ENCODE measurements at places on chromosomes 11 and 22.

GRCh38 chr11:10639350-10639749 is 54.2 kb downstream of the IRAG1 start:
- H3K4me1 ChIP-seq, result peaks cover 1% of the 10 kb centered on the region
- DNase-seq, result no peak
- H3K27ac ChIP-seq, result no peak overlapping the region

DNA sequence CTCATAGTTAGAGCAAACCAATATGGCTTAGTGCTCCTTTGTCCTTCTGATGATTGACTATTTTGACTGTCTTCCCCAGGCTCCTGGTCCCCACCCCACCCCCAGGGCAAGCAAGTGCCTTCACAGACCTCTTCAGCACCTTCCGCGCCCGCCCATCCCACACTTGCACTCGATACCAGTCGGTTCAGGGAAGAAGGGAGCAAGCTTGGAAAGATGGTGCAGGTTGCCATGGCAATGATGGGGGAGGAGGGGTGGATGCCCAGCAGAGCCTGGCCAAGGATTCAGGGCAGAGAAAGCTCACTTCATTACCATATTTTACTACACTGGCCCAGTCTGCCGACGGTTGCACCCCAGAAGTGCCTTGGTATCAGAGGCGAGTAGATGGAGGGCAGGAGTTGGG is 2.2 kb downstream of the TMEM132A start:
- no peak for DNase-seq
- H3K4me1 ChIP-seq, result peaks cover 8% of the 10 kb centered on the region
- no peaks in the 10 kb centered on the region for H3K27me3 ChIP-seq
- H3K4me3 ChIP-seq, result no peak overlapping the region
- H3K36me3 ChIP-seq, result no peaks in the 10 kb centered on the region

GRCh38 chr11:11788063-11788710 is 53.6 kb upstream of the USP47 start:
- H3K27ac ChIP-seq, result no peak overlapping the region
- H3K36me3 ChIP-seq, result no peaks in the 10 kb centered on the region
- no peak for DNase-seq
- H3K27me3 ChIP-seq, result no peaks in the 10 kb centered on the region
- no peaks in the 10 kb centered on the region for H3K4me1 ChIP-seq

DNA sequence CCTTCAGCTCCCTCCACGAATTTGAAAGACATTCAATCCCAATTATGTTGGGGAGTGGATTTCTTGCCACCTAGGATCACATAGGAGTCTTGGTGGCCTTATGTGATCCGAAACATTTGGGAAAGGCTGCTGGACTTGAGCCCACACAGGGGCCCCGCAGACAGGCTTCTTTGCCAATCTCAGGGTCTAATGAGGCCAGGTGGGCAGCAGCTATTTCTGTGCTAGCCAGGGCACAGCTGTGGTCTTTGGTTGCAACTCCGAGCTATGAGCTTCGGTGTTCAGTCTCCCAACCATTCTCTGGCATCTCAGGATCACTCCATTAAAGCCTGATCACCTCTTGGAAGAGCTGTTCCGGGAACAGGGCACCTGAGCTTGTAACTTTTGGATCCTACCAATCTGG is 84.4 kb downstream of the TP53I11 start:
- H3K27ac ChIP-seq, result no peak overlapping the region
- H3K4me1 ChIP-seq, result peaks cover 7% of the 10 kb centered on the region
- H3K27me3 ChIP-seq, result no peaks in the 10 kb centered on the region
- H3K36me3 ChIP-seq, result no peaks in the 10 kb centered on the region
- DNase-seq, result no peak

- no peak overlapping the region for H3K4me3 ChIP-seq
- H3K27me3 ChIP-seq, result no peaks in the 10 kb centered on the region
- no peaks in the 10 kb centered on the region for H3K36me3 ChIP-seq
These were observed 10.2 kb downstream of the SCGB1A1 start for GRCh38 chr11:62428871-62429560.

DNA sequence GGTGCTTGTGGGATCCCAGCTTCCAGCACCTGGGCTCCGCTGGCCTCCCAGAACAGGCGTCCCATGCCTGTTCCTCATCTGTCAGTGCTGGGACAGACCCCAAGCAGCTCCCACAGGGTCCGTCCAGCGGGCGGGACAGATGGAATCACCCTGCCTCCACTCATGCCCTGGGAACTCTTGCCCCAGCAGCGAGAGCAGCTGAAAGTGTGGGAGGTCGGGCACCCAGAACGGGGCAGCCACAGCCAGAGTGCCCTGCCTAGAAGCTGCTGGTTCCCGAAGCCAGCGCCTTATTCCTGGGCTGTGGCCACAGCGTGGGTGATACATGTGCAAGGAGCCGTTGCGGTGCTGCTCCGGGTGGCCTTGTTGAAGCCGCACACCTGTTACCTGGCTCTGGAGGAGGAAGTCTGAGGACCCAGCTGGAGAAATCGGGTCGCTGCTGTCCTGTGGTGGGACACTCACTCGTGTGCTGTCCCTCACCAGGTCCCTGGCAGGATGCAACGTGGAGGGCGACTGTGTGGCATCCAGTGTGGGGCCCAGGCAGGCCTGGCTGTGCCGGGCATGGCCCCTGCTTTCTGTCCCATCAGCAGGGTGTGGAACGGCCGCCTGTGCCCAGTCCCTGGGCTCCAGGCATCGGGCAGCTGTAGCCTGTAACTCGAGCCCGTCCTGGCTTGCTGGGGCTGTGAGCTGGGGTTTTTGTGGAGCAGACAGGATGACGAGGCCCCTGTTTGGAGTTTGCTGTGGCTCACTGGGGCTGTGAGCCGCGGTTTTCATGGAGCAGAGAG is 16.2 kb downstream of the GRAMD4 start:
- no peaks in the 10 kb centered on the region for H3K36me3 ChIP-seq
- no peaks in the 10 kb centered on the region for H3K4me1 ChIP-seq
- no peak overlapping the region for H3K4me3 ChIP-seq
- no peak for DNase-seq

- H3K4me1 ChIP-seq, result no peaks in the 10 kb centered on the region
- no peak overlapping the region for H3K4me3 ChIP-seq
- no peak overlapping the region for H3K27ac ChIP-seq
- no peaks in the 10 kb centered on the region for H3K36me3 ChIP-seq
These were observed 8.8 kb downstream of the MISFA start for GRCh38 chr11:18608376-18608775.

DNA sequence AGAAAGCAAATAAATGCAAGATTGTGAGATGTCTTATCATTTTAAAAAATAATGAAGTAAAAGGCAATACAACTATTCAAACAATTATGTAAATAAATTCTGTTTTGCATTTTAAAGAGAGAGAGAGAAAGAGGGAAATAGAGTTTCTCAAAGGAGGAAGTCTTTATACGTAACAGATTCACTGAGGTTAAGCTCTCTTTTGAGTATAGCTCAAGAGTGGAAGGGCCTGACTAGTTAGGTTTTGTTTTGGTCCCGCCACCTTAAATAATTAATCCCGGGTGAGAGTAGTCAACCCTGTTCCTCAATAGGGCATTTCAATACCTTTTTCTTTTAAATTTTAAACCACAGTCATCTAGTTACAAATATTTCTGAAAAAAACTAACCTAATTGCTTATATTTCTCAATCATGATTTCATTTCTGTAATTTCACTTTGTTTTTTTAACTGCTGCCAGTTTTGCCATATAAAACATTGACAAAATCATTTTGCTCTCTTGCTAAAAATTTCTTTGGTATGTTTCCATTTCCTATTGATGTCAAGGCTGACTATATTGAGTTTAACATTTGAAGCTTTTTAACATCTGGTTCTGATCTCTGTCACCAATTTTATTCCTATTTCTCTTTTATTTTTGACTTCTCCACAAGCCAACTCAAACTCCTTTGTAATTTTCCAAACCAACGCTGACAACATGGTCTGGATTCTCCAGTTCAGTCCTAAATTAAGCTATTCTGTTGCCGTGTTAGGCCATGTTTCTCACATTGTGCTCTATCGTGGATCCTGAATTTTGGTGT is 10.3 kb downstream of the OR10D3 start:
- H3K27me3 ChIP-seq, result no peaks in the 10 kb centered on the region
- no peaks in the 10 kb centered on the region for H3K36me3 ChIP-seq
- no peak for DNase-seq
- no peaks in the 10 kb centered on the region for H3K4me1 ChIP-seq
- no peak overlapping the region for H3K4me3 ChIP-seq

DNA sequence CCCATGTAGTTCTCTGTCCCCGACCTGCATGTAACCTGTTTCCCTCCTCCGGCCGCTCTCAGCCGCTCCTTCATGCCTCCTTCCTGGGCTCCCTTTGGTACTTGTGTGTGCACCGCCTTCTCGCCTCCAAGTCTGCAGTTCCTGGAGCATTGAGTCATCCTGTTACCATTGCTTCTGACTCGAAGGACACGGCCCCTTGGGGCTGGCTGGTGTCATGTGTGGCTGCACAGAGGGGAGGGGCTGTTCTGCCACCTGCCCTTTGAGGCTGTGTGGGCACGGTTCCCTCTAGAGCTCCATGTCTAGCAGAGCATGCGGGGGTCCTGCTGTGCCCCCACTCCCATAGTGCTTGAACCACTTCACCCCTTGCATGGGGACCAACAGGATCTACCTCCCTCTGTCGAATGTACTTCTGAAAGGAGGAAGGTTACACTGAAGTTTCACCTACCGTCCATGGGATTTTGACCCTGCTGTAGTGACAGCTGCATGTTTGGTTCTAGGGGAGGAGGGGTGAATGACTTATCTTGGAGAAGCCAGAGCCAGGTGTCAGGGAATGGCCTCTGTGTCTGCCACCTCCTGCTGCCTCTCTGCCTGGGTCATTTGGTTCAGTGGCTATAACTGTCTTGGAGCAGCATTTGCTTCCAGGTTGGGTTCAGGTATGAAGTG is 39.6 kb downstream of the BCR start:
- H3K36me3 ChIP-seq, result no peaks in the 10 kb centered on the region
- H3K4me3 ChIP-seq, result no peak overlapping the region
- H3K4me1 ChIP-seq, result peaks cover 20% of the 10 kb centered on the region

DNA sequence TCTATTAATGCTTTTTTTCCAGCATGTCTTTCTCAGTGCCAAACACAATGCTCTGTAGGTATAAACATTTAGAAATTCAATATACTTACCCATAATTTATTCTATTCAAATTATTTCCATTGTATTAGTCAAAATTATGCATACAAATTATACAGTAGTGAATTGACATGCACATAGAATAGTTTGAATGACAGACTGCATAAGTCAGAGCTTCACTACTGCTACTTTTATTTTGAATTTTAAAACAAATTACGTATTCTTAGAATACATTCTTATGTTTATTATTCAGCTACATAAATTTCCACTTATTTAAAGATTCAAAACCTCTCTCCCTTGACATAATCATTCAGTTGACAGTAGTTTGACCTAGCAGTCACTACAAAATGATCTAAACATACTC is 808.0 kb upstream of the CCDC179 start:
- DNase-seq, result no peak
- no peaks in the 10 kb centered on the region for H3K36me3 ChIP-seq
- H3K4me3 ChIP-seq, result no peak overlapping the region
- H3K27ac ChIP-seq, result no peak overlapping the region

DNA sequence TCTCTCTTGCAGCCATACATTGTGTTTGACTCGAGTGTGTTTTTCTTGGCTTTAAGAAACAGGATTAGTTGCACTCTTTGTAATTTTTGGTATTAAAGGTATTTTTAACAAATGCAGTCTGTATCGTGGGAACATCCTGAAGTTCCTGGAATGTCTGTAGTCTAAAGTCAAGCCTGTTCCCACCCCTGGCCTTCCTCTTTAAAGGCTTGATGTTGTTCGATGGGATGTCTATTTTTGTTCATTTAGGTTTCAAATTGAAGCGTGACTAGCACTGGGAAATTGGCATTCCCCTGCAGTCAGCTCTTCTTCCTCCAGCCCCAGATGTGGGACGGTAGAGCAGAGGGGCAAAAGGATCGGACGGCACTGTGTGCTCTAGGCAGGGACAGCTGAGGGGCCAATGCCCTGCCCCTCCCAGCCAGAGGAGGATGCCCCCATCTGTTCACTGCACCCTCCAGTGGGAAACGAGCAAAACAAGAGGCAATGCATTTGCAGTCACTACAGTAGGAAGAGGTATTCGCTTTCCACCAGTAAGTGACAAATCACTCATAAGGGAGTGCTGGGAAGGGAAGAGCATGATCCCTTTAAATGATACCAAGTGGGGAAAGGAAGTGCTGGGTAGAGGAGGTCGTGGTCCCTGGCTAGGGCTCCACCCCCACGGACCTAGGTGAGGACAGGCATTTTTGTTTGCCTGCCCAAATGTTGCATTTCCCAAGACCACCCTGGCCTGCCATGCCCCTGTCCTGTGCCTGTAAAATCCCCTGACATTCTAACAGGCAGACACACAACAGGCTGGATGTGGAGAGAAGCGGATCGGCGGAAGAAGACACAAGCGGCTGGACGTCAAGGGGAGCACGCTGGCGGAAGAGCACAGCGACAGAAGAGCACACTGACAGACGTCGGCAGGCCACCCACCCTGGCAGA is 47.4 kb upstream of the SEPTIN5 start:
- no peak for DNase-seq
- H3K27me3 ChIP-seq, result no peaks in the 10 kb centered on the region
- no peaks in the 10 kb centered on the region for H3K36me3 ChIP-seq
- H3K4me1 ChIP-seq, result peaks cover 6% of the 10 kb centered on the region
- no peak overlapping the region for H3K4me3 ChIP-seq

GRCh38 chr11:127493330-127494022 is 492.9 kb upstream of the KIRREL3 start:
- no peaks in the 10 kb centered on the region for H3K27me3 ChIP-seq
- no peaks in the 10 kb centered on the region for H3K4me1 ChIP-seq
- no peak for DNase-seq
- no peak overlapping the region for H3K27ac ChIP-seq
- H3K4me3 ChIP-seq, result no peak overlapping the region
- H3K36me3 ChIP-seq, result no peaks in the 10 kb centered on the region

- H3K36me3 ChIP-seq, result no peaks in the 10 kb centered on the region
- no peaks in the 10 kb centered on the region for H3K27me3 ChIP-seq
- no peak overlapping the region for H3K4me3 ChIP-seq
- no peak overlapping the region for H3K27ac ChIP-seq
- peaks cover 5% of the 10 kb centered on the region for H3K4me1 ChIP-seq
- no peak for DNase-seq
These were observed 2.2 kb downstream of the SPCS2 start for GRCh38 chr11:74951226-74951625.
